ENCODE measurements at places on chromosomes 2 and 18. TPM values are rescaled to one million over a fixed set of nuclear protein-coding genes. Genes with fewer than 3 reads are reported as not detected.

Gene SLC4A5
- total RNA-seq: 3.9 TPM

Gene SDC1
- 3.0 TPM for total RNA-seq

Gene EFEMP1
- 327 TPM for total RNA-seq

Gene RPS27A
- 782 TPM for total RNA-seq

DNA sequence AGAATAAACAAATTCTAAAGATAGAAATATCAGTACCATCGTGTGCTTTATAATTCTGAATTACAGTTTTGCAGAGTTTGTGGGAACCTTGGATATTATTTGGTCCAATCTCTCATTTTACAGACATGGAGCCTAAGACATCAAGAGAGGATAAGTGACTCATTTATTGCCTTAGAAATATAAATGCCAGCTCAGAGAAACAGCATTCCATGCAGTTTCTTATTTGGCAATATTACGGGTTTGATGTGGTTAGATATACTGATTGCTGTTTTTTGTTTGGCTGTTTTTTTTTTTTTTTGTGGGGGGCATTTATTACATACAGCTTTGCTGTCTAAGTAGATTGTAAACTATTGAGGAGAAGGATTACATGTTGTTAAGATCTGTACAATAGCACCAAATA is 1241.1 kb upstream of the LRRTM1 start:
- no peak for DNase-seq

All from posterior vena cava (tissue), 2 donors.